Naive thymus-derived CD8-positive, alpha-beta T cell (primary cell): ENCODE measurements at places on chromosomes 3 and 15.

- no peak for DNase-seq
- H3K36me3 ChIP-seq, result no peaks in the 10 kb centered on the region
- no peaks in the 10 kb centered on the region for H3K27me3 ChIP-seq
- no peak overlapping the region for H3K27ac ChIP-seq
- no peaks in the 10 kb centered on the region for H3K4me1 ChIP-seq
Measured at GRCh38 chr3:29694331-29694730, 413.5 kb downstream of the RBMS3 start.

DNA sequence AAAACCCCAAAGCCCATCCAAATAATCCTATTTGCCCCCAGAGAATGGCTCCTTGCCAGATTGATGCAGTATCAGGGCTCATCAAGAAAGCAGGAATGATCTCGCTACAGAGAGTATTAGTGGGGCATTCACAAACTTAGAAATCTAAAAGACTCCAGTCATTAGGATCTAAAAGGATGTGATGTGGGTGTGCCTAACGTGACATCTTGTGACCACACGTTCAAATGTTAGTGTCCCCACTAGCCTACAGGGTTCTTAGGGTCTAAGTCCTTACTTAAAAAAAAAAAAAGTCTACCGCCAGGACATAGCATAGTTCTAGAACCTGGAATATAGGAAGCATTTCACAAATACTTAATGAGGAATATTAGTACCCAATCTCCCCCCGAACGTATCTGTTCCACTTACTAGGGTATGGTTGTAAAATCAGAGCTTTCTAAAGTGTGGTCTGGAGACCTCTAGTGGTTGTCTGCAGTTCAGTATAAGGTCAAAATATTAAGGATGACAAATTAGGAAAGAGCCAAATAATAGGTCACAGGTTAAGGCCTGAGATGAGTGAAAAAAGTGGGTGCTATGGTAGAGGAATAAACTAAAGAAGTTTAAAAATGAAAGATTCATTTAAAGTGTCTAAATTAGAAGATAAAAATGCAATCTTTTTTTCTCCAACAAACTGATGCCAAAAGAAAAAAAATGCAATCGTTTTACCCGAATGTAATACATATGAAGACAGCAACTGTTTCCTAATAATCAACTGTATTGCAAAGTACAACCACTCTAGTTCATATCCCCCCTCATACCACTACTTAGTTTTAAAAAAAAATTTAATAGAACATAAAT, 4.2 kb upstream of the CHRM5 start:
- no peak overlapping the region for H3K4me3 ChIP-seq
- no peak for DNase-seq
- no peak overlapping the region for H3K27ac ChIP-seq
- H3K4me1 ChIP-seq, result no peaks in the 10 kb centered on the region

GRCh38 chr15:69703532-69704187, 251.0 kb downstream of the RPLP1 start:
- no peaks in the 10 kb centered on the region for H3K4me1 ChIP-seq
- no peak overlapping the region for H3K4me3 ChIP-seq
- no peak for DNase-seq
- H3K36me3 ChIP-seq, result peaks cover 7% of the 10 kb centered on the region

- peak overlapping the region; percentile 77 for H3K27ac ChIP-seq
Measured at GRCh38 chr3:113626503-113627371, 69.7 kb downstream of the USF3 start.

GRCh38 chr3:156952011-156952410, 125.9 kb downstream of the LEKR1 start:
- H3K27me3 ChIP-seq, result peaks cover 7% of the 10 kb centered on the region
- H3K4me1 ChIP-seq, result no peaks in the 10 kb centered on the region
- no peak overlapping the region for H3K27ac ChIP-seq
- H3K4me3 ChIP-seq, result no peak overlapping the region

DNA sequence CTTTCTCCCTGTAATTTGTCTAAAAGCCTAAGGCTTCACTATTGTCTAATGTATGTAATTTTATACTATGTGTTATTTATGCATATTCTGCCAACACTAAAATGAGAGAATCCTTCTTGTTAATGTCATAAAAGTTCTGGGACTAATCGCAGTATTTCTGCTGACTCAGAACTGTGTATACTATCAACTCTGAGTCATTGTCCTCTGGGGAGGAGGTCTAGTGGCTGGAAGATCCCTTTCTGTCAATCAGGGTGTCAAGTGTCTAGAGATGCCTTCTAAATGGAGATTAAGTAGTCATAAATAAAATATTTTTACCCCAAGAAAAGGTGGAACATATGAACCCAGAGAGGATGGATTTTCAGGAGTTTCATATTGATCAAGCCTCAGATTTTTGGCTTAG, 473.4 kb downstream of the AGBL1 start:
- no peak overlapping the region for H3K27ac ChIP-seq
- DNase-seq, result no peak
- H3K4me1 ChIP-seq, result no peaks in the 10 kb centered on the region
- H3K36me3 ChIP-seq, result no peaks in the 10 kb centered on the region
- no peaks in the 10 kb centered on the region for H3K27me3 ChIP-seq

- DNase-seq, result no peak
- H3K27ac ChIP-seq, result no peak overlapping the region
- H3K27me3 ChIP-seq, result no peaks in the 10 kb centered on the region
Measured at GRCh38 chr3:74127256-74127655, 487.2 kb downstream of the CNTN3 start.

DNA sequence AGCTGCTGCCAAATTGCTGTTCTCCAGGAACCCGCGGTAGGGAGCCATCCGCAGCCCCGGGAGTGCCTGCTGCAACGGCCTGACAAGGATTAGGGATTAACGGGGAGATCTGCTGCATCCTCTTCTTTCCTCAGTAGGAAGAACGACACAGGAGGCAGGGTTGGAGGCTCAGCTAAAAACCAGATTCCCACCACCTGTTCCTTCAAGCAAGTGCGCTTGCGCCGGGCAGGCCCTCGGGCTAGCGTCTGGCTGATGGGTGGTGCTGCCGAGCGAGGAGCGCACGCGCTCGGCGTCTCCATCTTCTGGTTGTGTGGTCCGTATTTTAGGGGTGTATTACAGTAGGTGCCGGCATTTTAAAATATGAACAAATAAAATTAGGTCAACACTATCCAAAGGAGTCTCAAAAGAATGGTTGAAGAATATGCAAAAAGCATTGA, 25.4 kb upstream of the SLC25A26 start:
- H3K4me3 ChIP-seq, result no peak overlapping the region
- peaks cover 32% of the 10 kb centered on the region for H3K27me3 ChIP-seq
- no peak overlapping the region for H3K27ac ChIP-seq
- peaks cover 2% of the 10 kb centered on the region for H3K4me1 ChIP-seq
- no peak for DNase-seq

DNA sequence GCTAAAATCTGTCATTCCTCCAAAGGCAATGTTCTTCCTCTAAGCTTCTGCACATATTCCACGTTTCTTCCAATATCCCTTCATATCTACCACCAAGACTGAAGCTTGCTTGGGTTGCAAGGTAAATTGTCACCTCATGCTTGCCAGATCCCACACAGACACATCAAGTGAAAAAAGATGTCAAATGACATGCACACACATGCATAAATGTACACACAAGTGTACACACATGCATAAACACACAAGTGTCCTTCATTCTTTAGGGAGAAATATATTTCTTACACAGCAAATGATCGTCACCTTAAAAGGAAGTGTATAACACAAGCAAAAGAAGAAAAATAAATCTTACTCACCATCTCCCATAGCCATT, 59.4 kb downstream of the CLASP2 start:
- peaks cover 45% of the 10 kb centered on the region for H3K4me1 ChIP-seq
- peak overlapping the region; percentile 77 for H3K27ac ChIP-seq
- no peaks in the 10 kb centered on the region for H3K27me3 ChIP-seq

- H3K36me3 ChIP-seq, result no peaks in the 10 kb centered on the region
- no peak for DNase-seq
- H3K27ac ChIP-seq, result no peak overlapping the region
- no peaks in the 10 kb centered on the region for H3K4me1 ChIP-seq
- H3K4me3 ChIP-seq, result no peak overlapping the region
Measured at GRCh38 chr15:77354063-77354462, 65.8 kb downstream of the PEAK1 start.

- no peaks in the 10 kb centered on the region for H3K36me3 ChIP-seq
- H3K27me3 ChIP-seq, result no peaks in the 10 kb centered on the region
- no peak overlapping the region for H3K27ac ChIP-seq
Measured at GRCh38 chr3:127035677-127036076, 52.8 kb downstream of the PLXNA1 start.

- no peak overlapping the region for H3K27ac ChIP-seq
- no peaks in the 10 kb centered on the region for H3K36me3 ChIP-seq
- H3K27me3 ChIP-seq, result no peaks in the 10 kb centered on the region
- no peak overlapping the region for H3K4me3 ChIP-seq
- DNase-seq, result no peak
Measured at GRCh38 chr15:41822471-41822870, 5.4 kb upstream of the JMJD7 start.

- peaks cover 18% of the 10 kb centered on the region for H3K27me3 ChIP-seq
- no peaks in the 10 kb centered on the region for H3K36me3 ChIP-seq
- DNase-seq, result no peak
- H3K27ac ChIP-seq, result no peak overlapping the region
- no peaks in the 10 kb centered on the region for H3K4me1 ChIP-seq
Measured at GRCh38 chr15:23866832-23867231, 179.7 kb upstream of the NDN start.

DNA sequence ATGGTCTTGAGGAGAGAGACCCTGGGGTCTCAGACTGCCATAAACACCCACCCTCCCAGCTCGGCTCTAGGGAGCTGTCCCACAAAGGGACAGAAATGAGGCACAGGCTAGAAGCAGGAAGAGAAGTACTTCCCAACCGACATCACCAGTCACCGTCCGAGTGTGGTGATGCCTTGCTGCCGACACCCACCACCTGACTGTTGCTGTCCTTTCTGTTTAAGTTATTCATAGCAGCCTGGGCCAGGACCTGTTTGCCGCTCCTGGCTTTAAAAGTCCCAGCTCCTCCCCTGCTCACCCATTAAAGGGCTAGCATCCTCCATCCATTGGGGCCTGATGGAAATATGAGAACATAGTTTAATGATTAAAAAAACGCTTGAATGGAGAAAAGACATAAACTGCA, 13.2 kb upstream of the SPG11 start:
- peak overlapping the region; percentile 95 for H3K27ac ChIP-seq
- H3K27me3 ChIP-seq, result no peaks in the 10 kb centered on the region
- H3K36me3 ChIP-seq, result peaks cover 15% of the 10 kb centered on the region

DNA sequence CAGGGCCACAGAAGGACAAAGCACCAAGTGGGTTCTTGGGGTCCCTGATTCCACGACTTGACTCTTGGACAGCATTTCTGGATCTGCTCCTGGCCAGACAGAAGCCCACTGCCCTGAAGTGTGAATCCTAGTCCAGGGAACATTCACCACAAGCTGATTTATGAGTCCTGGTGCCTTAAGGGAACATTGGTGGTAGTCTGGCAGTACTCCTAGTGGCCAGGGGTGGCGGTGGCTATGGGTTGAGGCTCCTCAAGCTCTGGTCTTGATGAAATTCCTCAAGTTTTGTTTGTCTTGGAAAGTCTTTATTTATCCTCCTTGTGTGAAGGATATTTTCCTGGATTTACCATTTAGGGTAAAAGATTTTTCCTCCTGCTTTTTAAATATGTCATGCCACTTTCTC, 307.5 kb downstream of the PYDC2 start:
- H3K4me1 ChIP-seq, result no peaks in the 10 kb centered on the region
- no peak overlapping the region for H3K4me3 ChIP-seq
- H3K27me3 ChIP-seq, result no peaks in the 10 kb centered on the region
- no peak overlapping the region for H3K27ac ChIP-seq
- H3K36me3 ChIP-seq, result no peaks in the 10 kb centered on the region
- no peak for DNase-seq

GRCh38 chr3:129469026-129469425, 29.0 kb downstream of the IFT122 start:
- H3K27ac ChIP-seq, result peak overlapping the region; percentile 8
- peaks cover 5% of the 10 kb centered on the region for H3K36me3 ChIP-seq
- DNase-seq, result no peak
- H3K27me3 ChIP-seq, result no peaks in the 10 kb centered on the region
- H3K4me1 ChIP-seq, result peaks cover 2% of the 10 kb centered on the region
- no peak overlapping the region for H3K4me3 ChIP-seq

DNA sequence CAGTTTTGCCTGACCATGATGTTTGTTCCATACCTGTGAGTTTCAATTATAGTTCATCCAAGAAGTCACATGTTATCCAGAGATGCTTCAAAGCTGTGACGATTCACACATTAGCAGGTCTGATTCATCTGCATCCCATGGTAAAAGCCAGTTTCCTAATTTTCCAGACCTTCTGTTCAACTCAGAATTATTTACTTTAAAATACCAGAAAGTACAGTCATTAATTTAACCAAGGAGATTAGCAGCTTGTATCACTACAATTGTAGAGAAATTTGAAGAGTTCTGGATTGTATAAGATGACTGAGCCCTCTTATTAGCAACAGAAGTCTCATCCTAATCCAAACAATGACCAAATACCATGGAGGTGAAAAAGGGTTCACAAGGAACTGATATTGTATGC, 76.1 kb upstream of the THBS1 start:
- H3K36me3 ChIP-seq, result no peaks in the 10 kb centered on the region
- no peaks in the 10 kb centered on the region for H3K4me1 ChIP-seq
- no peak for DNase-seq

GRCh38 chr3:152061296-152061695, 187.9 kb downstream of the SUCNR1 start:
- H3K27ac ChIP-seq, result no peak overlapping the region
- no peaks in the 10 kb centered on the region for H3K4me1 ChIP-seq
- no peaks in the 10 kb centered on the region for H3K36me3 ChIP-seq
- no peak overlapping the region for H3K4me3 ChIP-seq
- peaks cover 1% of the 10 kb centered on the region for H3K27me3 ChIP-seq
- no peak for DNase-seq

DNA sequence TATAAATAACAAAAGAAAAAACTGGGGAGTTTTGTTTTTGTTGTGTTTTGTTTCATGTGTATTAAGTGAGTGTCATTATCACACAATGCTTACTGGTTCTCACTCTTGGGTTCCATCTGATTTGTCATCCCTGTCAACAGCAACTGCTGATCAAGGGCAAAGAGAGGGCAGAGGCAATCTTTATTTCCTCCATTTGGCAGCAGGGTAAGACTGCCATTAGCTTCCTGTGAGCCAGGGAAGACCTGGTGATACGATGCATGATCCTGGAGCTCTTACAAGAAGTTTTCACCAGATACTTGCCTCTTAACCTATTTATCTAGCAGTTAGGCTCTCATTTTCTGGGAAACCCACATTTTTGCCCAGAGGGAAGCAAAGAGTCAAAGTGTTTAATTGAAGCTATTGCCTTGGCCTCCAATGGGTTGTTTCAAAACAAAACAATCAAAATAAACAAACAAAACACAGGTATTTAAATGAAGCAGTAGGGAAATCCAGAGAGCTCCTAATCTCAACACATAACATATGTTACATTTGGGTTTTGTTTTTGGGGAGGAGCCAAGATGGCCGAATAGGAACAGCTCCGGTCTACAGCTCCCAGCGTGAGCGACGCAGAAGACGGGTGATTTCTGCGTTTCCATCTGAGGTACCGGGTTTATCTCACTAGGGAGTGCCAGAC, 529.8 kb downstream of the MAGI1 start:
- H3K27ac ChIP-seq, result no peak overlapping the region
- H3K4me1 ChIP-seq, result no peaks in the 10 kb centered on the region
- no peak for DNase-seq
- H3K36me3 ChIP-seq, result no peaks in the 10 kb centered on the region
- H3K4me3 ChIP-seq, result no peak overlapping the region

- H3K4me1 ChIP-seq, result no peaks in the 10 kb centered on the region
- H3K27ac ChIP-seq, result no peak overlapping the region
Measured at GRCh38 chr15:46556559-46557379, 921.9 kb downstream of the SQOR start.
